ENCODE measurements at places on chromosomes 3 and 15. TPM values are rescaled to one million over a fixed set of nuclear protein-coding genes. Genes with fewer than 3 reads are reported as not detected.

The SAMMSON gene
- not detected for total RNA-seq

The STRIT1 gene
- total RNA-seq, result not detected

The RETNLB gene
- total RNA-seq, result not detected

The MAGEF1 gene
- 5.3 TPM for total RNA-seq

The EPHA3 gene
- total RNA-seq, result 0.16 TPM

The CSPG5 gene
- total RNA-seq, result 0.16 TPM

Measured in bladder microvascular endothelial cell (primary cell).